ENCODE measurements at places on chromosomes 13 and 19.

DNA sequence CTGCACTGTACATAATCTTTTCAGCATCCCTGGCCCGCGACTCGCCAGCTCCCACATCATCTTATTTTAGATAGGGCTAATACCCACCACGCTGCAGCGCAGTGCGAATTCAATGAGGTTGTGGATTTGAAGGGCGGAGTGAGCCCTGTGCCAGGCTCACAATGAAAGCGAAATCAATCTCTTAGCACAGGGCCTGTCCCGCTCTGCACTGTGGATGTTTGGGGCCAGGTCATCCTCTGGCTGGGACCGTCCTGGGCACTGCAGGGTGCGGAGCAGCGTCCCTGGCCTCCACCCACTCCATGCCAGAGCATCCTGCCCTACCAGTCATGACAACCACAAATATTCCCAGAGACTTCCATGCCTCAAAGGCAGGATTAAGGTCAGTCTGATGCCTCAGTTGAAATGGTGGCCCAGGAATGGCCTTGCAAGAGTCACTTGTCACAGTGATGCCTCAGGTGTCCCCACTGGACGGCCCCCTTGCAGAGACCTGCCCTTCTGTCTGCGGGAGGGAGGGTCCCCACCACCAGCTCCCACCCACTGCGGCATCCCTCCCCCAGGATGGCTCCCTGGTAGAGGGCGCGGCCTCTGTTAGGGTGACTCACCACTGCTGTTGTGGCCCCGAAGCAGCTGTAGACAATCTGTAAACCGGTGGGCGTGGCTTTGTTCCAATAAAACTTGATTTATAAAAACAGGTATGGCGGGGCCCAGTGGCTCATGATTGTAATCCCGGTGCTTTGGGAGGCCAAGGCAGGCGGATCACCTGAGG lies 5.6 kb downstream of the UHRF1 start:
- DNase-seq = no peak

GRCh38 chr13:84049443-84050219 lies 167.4 kb upstream of the SLITRK1 start:
- no peak for DNase-seq

- DNase-seq = no peak
Measured at GRCh38 chr13:38687246-38688229, 661 bp downstream of the FREM2 start.

DNA sequence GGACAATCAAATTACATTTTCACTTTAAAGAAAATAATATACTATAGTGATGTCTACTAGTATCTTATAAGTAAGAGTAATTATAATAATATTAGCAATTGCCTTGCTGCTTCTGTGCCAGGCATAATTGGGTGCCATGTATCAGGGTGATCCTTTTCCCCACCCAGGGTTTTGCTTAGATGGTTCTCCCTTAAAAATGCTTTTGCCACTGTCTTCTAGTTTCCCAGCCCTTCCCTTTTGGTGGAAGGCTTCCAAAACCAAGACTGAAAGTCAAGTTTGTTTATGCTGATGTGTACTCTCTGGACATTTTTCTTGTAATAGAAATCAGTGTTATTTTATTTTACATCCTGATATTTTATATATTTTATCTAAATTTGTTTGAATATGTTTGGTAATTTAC lies 77.8 kb downstream of the ITGBL1 start:
- DNase-seq = no peak

- no peak for DNase-seq
Measured at GRCh38 chr13:26488236-26489003, 69.1 kb upstream of the WASF3 start.

DNA sequence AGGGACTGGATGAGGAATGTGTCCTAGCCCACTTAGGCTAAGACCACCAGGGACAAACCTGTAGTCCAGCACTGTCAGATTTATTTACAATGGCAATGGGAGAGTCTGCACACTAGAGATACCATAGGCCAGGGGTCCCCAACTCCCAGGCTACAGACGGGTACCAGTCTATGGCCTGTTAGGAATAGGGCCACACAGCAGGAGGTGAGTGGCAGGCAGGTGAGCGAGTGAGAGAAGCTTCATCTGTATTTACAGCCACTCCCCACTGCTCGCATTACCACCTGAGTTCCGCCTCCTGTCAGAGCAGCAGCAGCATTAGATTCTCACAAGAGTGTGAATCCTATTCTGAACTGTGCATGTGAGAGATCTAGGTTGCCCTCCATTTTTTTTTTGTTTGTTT lies 2.4 kb downstream of the THAP8 start:
- DNase-seq = no peak

DNA sequence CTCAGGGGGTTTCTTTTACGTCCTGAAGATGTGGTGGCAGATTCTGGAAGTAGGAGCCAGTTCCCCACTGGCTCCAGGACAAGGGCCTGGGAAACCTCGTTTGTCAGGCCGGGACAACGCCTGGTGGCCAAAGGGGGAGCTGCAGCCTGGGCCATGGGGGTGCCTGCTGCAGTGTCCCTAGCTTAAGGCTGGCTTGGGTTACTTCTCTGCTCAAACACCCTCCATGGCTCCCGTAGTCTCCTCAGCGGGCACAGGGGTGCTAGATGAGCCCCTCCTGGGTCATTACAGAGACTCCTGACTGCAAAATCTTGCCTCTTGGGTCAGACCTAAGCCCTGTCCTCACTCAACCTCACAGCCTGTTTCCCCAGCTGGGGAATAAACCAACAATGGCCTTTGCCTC lies 14.7 kb downstream of the CILP2 start:
- DNase-seq = no peak

GRCh38 chr19:39542206-39542605 lies 2.2 kb upstream of the EID2 start:
- no peak for DNase-seq

GRCh38 chr19:1884291-1884718 lies 991 bp downstream of the ABHD17A start:
- DNase-seq = no peak

DNA sequence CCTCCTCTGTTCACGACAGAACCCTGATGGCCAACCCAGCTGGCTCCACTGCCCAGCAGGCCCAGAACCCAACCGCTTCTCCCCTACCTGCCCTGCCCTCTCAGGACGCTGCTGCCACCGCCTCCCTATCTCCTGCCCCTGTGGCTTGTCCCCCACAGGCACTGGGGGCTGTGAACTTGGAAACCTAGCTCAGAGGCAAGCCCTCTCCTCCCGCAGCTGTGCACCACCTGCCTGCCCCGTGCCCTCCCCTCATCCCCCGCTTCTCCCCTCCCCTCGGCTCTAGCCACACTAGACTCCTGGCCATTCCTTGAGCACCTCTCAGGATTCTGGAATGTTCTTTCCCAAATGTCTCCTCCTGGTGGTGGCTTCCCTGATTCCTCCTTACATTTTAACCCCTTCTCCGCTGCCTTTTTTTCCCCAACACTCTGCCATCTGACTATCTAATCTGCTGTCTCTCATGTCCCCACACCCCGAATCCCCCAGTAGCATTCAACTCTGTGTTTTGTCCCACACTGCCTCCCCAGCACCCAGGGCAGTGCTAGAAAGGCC lies 6.7 kb downstream of the NANOS3 start:
- no peak for DNase-seq

- no peak for DNase-seq
Measured at GRCh38 chr13:69948016-69948415, 159.6 kb upstream of the ATXN8OS start.

DNA sequence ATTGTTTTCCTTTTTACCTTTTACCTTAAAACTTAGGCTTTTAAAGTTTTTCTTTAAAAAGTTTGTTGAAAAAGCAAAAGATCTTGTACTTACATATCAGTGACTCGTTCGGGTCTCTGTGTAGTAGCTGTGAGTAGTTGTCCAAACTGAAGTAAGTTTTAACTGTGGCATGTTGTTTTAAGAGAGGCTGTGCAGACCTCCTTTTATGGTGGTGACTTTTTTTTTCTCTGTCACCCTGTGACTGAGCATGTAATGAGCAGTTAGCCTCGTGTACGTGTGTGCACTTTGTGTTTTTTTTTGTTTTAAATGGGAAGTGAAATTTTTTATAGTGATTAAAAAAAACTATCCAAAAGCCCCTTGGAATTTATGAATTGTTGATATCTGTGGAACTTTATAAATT lies at the start of gene GPR183:
GPR183 (minus strand) TSS at position 153 of the 400 bp plus-strand sequence. CDS start 11,254 bp downstream, outside the sequence.
- DNase-seq = no peak

GRCh38 chr19:29001141-29001581 lies 211.8 kb downstream of the UQCRFS1 start:
- no peak for DNase-seq

DNA sequence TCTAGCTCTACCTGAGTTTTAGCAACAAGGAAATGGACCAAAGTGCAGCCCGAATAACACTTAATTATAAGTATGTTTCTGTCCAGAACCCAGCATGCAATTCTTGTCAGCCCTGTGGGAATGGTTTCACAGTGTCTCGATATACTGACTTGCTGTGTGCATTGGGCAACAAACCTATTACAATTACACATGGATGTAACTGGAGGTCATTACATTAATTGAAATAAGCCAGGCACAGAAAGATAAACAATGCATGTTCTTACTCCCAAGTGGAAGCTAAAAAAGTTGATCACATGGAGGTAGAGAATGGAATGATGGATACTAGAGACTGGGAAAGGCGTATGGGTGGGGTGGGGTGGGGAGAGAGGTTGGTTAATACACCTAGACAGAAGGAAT lies 5.1 kb upstream of the CYP2S1 start:
- DNase-seq = no peak
